ENCODE measurements at places on chromosomes 2 and 18.

- no peak for DNase-seq
These were observed 47.3 kb downstream of the ROCK1 start for GRCh38 chr18:21064347-21064746.

GRCh38 chr18:48129621-48130082 lies 199.2 kb upstream of the SMAD2 start:
- DNase-seq, result no peak

- DNase-seq, result no peak
These were observed 85.4 kb upstream of the CPO start for GRCh38 chr2:206853915-206854314.

DNA sequence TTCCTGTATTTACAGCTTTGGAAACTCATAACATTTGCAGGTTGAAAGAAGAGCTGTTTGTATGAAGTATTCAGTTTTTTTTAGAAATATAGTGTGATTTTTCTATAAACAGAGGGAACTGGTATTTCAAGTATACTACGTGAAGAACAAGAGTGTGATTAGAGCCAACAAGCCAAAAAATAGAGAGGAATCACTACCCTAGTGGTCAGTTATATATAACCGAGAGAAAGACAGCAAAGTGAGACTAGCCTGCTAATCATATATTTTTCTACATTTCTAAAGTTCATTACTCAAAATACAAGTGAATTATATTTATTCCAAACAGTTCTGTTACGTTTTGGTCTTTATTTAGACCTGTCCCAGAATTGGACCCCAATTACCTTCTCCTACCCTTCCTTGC lies 444.8 kb upstream of the NRP2 start:
- no peak for DNase-seq

DNA sequence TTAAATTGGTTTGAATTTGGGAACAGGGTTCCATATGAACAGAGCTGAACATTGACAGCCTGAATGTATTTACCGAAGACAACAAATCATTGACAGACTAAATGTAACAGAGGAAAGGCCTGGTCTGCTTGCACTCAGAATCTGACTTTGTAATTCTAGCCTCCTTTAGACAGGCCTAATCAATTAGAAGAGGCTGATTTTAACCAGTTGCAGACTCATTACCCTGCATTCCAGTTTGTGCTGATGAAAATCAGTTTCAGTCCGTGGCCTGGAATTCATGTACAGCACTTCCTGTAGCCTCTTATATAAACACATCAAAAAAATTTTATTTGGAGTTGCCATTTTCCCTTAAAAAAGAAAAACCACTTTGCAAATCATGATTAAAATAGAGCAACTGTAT lies 93.1 kb upstream of the ZFP36L2 start:
- DNase-seq, result no peak
